ENCODE measurements at places on chromosomes 11 and 22.
A peak's percentile ranks its signal among the peaks of the same experiment; 100 is the strongest.

DNA sequence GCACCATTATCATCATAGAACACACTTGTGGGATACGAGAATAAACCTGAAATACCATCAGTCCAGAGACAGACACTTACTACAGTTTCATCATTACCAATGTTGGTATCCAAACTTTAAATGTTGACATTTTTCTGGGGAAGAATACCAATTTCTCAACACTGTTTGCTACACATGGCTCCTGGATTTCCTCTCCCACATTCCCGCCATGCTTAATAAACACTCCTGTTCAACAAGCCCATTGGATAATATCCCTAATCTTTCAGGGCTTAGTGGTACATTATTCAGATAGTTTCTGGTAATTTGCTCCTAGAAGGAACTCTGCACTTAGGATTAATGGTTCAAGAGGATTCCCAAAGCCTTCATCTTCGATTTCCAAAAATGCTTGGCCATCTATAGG, 48.2 kb downstream of the CSF2RB start:
- DNase-seq, result peak; percentile 45

DNA sequence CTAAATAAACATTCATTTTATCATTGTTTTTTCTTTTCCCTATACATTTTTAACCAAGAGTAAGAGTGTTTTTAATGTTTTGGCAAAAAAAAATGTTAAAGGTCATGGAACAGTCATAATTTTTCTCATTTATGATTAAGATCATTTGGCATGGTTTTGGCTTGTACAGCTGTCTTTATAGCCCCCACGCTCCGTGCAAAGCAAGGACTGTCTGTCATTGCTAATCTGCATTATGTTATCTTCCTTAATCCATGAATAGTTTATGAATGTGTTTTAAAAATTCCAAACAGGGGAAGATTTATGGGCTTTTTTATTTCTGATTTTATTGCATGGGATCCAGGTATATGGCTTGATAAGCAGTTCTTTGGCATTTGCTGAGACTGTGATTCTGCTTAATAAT, 28.1 kb downstream of the PGM2L1 start:
- DNase-seq, result no peak

GRCh38 chr11:115425250-115425649, 79.0 kb downstream of the CADM1 start:
- DNase-seq, result no peak

DNA sequence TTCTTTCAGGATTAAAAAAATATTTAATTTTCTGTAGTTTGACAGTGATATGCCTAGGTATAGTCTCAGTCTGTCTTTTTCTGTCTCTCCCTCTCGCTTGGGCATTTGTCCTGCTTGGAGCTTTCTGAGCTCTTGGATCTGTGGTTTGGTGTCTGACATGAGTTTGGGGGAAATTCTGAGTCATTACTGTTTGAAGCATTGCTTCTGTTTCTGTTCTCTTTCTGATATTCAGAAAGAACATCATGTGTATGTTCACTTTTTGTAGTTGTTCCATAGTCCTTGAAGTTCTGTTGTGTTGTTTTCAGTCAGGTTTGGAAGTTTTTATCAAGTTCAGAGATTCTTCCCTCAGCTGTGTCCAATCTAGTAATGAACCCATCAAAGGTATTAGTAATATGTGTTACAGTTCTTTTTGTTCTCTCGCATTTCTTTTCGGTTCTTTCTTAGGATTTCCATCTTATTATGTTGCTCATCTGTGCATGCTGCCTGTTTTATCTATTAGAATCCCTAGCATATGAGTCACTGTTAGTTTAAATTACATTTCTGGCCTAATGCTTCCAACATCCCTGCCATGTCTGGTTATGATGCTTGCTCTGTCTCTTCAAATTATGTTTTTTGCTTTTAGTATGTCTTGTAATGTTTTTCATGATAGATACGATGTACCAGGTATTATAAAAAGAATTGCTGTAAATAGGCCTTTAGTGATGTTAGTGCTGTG, 48.4 kb downstream of the DDX10 start:
- DNase-seq, result no peak

- peak; percentile 39 for DNase-seq
These were observed 1.7 kb downstream of the ADAMTS15 start for GRCh38 chr11:130449996-130450769.

Data from AG10803 (cell line).